ENCODE measurements at places on chromosomes 5 and 9. TPM values are rescaled to one million over a fixed set of nuclear protein-coding genes. Genes with fewer than 3 reads are reported as not detected.

The SLC25A25 gene
- 22.9 TPM for total RNA-seq

DNA sequence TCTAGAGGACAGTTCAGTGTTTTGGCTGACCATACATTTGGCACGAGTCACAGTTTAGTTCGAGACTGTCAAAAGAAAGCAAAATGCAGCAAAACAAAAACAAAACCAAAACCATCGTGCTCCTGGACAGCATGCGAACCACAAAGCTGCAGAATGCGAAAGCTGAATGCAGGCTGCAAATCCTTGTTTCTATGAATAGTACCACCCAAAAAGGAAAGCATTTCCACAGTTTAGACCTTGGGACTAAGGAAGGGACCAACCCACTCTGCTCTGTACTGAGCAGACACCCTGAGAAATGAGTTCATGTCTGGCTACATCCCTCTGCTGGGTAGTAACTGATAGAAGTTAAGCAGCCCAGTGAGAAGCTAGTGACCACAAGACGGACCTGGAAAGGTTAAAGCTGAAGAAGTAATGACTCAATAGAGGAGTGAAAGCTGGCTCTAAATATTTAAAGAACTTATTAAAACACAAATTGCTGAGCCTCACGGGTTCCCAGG lies 3.9 kb downstream of the GCNT4 start:
- DNase-seq: no peak

DNA sequence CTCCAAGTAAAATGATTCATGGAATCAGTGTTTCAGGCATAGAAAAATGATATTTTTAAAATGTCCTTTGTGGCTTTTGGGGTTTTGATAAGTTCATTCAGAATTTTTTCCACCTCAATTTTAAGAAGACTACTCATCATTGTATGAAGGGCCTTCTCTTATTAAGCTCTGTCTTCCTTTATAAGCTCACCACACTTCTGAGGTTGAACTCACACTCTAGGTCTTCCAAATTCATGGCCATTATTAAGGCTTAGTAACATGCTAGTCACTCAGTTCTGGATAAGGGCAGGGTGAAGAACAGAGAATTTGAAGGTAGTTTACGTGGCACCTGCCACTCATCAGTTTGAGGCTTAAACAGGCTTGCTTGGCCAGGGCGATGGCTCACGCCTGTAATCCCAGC lies 4.2 kb downstream of the MELK start:
- no peak for DNase-seq

GRCh38 chr9:33446240-33446945 lies 1.0 kb downstream of the AQP3 start:
- no peak for DNase-seq

GRCh38 chr5:8840237-8840636 lies 705.6 kb downstream of the SEMA5A start:
- no peak for DNase-seq

GRCh38 chr5:59088546-59088945 lies 505.7 kb downstream of the RAB3C start:
- DNase-seq: no peak

GRCh38 chr9:93899609-93900435 lies 55.3 kb downstream of the BARX1 start:
- peak; percentile 60 for DNase-seq

DNA sequence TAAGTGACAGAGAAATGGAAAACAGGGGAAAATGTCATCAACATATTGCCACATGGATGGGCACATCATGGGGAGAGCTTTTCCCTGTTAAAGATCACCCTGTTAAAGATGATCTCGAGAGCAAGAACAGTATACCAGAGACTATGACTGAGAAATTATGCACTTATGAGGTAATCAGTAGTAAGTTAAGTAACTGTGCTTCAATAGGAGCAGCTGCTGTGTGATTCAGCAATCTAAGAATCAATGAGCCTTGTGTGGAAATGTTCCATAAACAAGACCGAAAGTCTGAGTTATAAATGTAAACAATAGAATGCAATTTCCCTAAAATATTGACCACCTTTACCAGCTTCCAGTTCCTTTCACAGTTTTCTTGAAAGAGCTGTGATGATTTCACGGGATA lies 582.3 kb downstream of the CAAP1 start:
- no peak for DNase-seq
